Right cardiac atrium (tissue), 5 donors: ENCODE measurements at places on chromosomes 4 and X. TPM values are rescaled to one million over a fixed set of nuclear protein-coding genes. Genes with fewer than 3 reads are reported as not detected.

- DNase-seq = no peak
Measured at GRCh38 chr4:41632481-41633073, 94.6 kb downstream of the LIMCH1 start.

DNA sequence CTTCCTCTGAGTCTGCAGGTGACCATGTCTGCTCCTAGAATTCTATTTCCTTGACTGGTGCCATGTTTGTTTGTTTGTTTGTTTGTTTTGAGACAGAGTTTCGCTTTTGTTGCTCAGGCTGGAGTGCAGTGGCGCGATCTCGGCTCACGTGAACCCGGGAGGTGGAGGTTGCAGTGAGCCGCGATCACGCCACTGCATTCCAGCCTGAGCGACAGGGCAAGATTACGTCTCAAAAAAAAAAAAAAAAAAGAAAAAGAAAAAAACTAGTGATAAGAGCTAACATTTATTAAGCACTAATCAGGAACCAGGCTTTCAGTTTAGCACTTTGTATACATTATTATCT is 7.2 kb downstream of the SAT1 start:
- no peak for DNase-seq

DNA sequence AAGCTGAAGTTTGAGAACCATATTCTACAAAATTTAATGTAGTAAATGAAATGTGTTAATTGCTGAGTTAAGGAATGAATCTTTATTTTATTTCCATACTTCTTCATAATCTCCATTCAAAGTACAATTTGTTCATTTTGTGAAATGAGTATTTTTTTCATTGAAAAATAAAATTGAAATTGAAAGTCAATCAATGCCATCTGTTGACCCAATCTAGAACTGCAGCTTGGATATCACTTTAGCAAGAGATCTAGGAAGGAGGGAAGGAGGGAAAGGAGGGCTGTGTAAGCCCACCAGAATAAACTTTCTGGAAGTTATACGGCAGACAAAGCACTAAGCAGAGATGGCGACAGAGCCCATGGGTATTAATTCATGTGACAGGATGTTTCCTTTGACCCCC is 128.4 kb downstream of the ZMAT1 start:
- no peak for DNase-seq

DNA sequence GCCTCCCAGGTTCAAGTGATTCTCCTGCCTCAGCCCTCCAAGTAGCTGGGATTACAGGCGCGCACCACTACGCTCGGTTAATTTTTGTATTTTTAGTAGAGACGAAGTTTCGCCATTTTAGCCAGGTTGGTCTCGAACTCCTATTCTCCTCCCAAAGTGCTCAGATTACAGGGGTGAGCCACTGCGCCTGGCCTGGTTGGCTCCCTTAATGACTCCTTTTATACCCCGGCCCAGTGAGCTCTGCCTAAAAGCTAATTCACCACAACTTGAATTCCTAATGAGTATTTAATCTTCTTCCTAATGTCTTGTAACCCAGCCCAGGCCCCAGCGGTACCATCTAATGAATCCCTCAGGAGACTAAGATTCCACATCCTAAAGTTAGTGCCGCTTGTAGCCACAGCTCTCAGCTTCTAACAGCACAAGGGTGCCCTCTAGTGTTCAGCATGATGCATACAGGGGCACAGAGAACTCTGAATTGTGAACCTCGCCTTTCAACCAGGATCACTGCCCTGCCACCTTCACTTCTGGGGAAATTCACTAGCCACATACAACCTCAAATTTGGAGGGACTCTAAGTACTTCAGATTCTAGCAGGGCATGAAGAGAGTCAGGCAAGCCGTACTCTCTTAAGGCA is 89.5 kb downstream of the OR13H1 start:
- DNase-seq = peak; percentile 31

GRCh38 chr4:110897784-110898183 is 274.9 kb upstream of the PITX2 start:
- no peak for DNase-seq

GRCh38 chrX:150119323-150119722 is 181.0 kb upstream of the EOLA2 start:
- no peak for DNase-seq

GRCh38 chrX:110964786-110965185 is 131.2 kb upstream of the PAK3 start:
- no peak for DNase-seq

DNA sequence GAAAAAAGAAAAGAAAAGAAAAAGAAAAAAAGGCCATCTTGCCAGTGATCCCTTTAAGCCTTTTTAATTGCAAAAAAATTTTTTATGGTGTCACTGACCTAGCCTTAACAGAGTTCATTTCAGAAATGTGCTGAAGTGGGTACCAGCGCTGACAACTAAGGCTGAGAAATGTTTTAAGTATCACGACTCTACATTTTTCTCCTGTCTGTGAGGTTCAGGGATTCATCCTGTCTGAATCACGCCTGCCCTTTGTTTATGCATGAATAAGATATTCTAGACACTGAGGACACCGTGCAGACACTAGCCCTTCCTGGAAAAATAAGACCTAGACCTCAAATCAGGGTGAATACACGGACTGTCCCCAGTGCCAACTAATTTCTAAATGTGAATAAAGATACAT is 154.4 kb upstream of the NOCT start:
- no peak for DNase-seq

DNA sequence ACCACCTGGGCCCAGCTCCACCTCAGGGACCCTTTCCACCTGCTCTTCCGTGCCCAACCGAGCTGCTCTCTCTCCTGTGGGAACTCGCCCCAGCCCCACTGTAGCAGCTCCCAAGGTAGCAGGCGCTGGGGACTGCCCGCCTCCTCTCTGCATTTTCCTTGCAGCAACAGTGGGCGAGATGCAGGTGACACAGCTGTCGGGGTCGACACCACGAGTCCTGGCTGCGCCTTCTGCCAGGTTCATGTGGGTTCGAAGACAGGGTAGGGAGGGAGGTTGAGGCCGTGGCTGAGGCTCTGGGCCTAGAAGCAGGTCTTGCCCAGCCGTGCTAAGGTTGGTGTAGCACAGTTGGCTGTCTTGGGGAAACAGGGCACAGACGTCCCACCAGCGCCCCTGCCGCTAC is 245.2 kb upstream of the FSTL5 start:
- no peak for DNase-seq

GRCh38 chr4:172851534-172851933 is 317.1 kb upstream of the GALNT7 start:
- DNase-seq = no peak

DNA sequence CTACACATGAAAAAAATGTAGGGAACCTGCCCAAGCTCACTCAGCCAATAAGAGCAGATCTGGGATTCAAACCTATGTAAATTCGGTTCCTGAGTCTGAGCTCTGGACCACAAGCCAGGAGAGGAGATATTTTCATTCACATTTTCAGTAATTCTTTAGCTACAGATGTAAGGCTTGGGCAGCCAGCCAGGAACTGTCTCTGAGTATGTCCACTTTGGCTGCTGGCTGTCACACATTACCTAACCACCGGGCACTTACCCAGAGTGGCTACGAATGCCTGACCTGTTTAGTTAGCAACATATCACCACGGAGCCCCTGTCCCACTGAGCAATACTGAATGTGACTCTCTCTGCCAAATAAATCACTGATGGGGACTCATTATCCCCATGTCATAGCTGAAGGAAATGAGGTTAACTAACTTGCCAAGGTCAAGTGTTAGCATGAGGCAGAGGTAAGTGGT is 15.3 kb downstream of the USP46 start:
- DNase-seq = peak; percentile 83

DNA sequence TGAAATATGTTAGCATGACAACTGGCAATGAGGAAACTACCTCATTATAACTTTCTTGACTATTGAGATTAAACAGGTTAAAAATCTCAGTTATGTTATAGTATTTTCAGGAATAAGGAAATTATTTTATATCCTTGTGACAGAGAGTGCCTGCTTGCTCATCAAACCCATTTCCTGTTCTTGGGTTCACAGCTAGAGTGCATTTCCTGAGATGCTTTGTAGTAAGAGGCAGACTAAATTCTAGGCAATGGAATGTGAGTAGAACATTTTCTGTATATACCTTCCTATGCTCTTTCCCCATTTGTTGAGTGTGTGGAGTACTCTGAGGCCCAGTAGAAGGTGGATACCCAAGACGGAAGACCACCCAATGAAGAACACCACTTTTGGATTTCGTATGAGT is 96.9 kb upstream of the CASK start:
- DNase-seq = no peak

GRCh38 chr4:4950561-4951290 is 68.5 kb downstream of the CYTL1 start:
- no peak for DNase-seq

- DNase-seq = no peak
Measured at GRCh38 chr4:188411805-188412204, 272.6 kb downstream of the TRIML1 start.

GRCh38 chrX:22202251-22202650 is 70.5 kb upstream of the CBLL2 start:
- no peak for DNase-seq

- no peak for DNase-seq
Measured at GRCh38 chr4:86108834-86109233, 251.0 kb downstream of the MAPK10 start.

DNA sequence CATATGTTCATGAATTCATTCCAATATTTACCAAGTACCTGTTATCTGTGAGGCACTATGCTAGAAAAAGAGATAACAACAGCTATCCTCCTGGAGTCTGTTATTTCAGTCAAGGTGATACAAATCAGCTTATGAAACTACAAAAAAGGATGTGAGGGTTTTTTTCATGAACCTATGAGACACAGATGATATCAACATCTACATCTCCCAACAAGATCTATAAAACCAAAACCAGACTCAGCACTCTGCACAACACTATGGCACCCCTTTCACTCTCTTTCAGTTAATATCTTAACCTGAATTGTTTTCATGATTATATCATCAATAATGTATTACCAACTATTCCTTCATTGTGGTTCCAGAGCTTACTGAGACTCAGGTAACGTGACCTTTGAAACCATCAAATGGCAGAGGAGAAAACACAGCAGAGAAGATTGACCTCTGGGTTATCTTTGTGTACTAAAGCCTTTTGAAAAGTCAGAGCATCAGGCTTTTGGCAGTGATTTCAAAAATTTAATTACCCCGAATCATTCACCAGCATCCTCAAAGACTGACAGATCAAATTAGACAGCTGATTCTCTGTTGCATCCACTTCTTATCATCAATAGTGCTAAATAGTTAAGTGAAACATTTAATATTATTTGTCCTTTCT is 244.6 kb upstream of the FTHL17 start:
- no peak for DNase-seq

- DNase-seq = no peak
Measured at GRCh38 chrX:114905251-114905650, 112.2 kb downstream of the IL13RA2 start.

DNA sequence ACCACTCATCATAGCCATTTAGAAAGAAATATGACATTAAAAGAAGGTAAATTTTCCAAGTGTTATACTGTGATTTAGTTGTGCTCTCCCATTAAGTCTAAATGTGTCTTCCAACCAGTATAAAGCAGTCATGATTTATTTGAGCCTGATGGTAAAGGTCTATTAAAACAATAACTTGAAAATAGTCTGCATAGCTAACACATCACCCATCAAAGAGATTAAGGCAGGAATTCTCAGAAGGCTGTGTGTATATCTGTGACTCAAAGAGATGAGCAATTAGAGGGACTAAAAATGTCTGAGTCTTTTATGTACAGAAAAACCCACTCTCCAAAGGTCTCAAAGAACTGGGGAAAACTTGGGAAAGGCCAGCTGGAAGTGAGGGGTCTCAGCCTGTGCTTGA is 70.3 kb upstream of the IQCM start:
- no peak for DNase-seq

DNA sequence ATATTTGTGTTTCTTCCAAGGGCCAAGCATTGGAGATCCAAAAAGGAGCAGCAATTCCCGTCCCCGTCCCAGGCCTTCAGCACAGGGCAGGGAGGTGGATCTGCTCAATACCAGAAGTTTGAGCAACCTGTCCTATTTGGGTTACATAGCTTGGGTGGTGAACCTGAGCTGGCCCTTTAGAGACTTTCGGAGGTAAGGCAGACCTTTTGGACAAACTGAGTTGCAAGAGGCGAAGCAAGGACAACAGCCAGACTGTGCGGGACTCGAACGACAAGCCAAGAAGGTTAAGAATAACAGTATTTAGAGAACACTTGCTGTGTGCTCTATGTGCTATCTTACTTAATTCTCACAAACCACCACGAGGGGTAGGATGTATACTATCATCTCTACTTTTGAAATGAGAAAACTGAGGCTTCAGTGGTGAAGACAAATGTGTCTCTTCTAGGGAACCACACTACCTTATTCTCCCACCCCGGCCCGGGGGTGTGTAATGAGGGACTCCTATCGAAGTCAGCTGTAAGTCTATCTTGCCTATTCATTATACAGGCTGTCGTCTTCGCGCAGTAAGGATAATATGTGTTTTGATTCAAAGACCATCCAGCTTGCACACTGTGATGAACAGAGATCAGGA is 1.3 kb downstream of the NOP14 start:
- DNase-seq = no peak

MAGEB1 gene
- not detected for total RNA-seq

SAGE1 gene
- total RNA-seq = not detected

UNC5C gene
- total RNA-seq = 8.4 TPM

ESX1 gene
- not detected for total RNA-seq

CFI gene
- total RNA-seq = 19.5 TPM

LRAT gene
- not detected for total RNA-seq

ZGRF1 gene
- 2.5 TPM for total RNA-seq

GAGE12J gene
- total RNA-seq = not detected
